ENCODE measurements at places on chromosomes 11 and 22. TPM values are rescaled to one million over a fixed set of nuclear protein-coding genes. Genes with fewer than 3 reads are reported as not detected.

DNA sequence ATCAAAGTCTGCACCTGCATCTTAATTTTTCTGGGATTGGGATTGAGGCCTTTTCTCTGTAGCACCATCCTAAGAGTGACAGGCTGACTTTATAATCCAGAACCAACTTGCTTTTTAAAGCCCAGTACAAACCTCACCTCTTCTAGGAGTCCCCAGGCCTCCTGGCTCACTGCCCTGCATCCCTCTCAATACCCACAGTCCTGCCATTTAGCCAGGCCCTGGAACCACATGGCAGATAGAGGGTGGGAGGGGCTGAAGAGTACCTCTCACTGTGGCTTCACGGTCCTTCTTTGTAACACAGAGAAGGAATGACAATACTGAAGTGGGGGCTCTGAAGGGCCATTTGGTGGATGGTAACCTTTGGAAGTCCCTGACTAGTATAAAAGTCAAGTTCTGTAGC, 63.5 kb upstream of the PHOX2A start:
- no peak for DNase-seq

- no peak for DNase-seq
Measured at GRCh38 chr22:31776231-31776630, 22.4 kb downstream of the DEPDC5 start.

GRCh38 chr22:39256186-39256552, 11.4 kb upstream of the PDGFB start:
- no peak for DNase-seq

GRCh38 chr22:40243891-40244290, 66.2 kb downstream of the TNRC6B start:
- no peak for DNase-seq

DNA sequence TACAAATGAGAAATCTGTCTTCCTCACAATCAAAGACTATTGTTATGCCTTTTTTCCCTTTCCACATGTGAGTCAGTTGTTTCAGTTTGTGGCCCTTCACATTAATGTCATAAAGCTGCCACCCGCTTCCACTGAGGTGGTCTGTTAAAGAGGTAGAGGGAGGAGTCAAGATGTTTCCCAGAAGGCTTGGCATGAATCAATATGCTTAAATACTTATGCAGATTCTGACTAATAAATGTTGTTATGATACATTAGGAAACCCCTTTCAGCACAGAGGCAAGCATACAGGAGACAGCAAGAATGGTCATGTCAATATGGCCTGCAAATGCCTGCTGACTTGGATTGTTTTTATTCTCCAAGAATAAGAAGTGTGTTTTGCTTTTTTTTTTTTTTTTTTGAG, 6.5 kb downstream of the RTN3 start:
- DNase-seq: no peak

DNA sequence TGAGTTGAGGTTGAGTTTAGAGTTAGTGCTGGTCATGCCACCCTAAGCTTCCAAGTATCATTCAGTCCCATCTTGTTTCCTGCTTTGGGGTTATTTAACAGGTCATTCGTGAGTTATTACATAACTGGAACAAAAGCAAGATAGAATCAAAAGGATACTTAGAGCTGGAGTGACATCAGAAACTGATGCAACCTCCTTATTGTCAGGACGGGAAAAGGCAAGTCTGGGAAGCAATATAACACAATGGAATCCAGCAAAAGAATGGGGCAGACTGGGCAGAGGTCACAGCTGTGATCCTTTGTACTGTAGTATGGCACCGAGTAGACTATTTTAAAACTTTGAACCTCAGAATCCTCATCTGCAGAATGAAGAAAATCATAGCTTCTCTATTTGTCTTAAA, 4.4 kb upstream of the PRSS23 start:
- no peak for DNase-seq

- no peak for DNase-seq
Measured at GRCh38 chr11:115455613-115456012, 48.6 kb downstream of the CADM1 start.

GRCh38 chr11:60118338-60118737, 29.9 kb downstream of the MS4A2 start:
- no peak for DNase-seq

DNA sequence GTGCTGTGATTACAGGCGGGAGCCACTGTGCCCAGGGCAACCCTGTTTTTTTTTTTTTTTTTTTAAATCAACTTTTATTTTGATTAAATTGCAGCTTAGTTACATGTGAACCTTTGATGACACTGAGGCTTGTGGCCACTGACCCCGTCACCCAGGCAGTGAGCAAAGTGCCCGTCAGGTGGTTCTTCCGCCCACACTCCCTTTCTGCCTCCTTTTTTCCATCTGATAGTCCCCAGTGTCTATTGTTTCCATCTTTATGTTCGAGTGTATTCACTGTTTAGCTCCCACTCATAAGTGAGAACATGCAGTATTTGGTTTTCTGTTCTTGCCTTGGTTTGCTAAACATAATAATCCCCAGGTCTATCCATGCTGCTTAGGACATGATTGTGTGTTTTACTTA, 110.9 kb upstream of the GRK3 start:
- DNase-seq: no peak

GRCh38 chr22:27416511-27417420, 384.8 kb downstream of the MN1 start:
- no peak for DNase-seq

GRCh38 chr11:69011624-69012091, 1.4 kb downstream of the MRGPRF start:
- DNase-seq: no peak

DNA sequence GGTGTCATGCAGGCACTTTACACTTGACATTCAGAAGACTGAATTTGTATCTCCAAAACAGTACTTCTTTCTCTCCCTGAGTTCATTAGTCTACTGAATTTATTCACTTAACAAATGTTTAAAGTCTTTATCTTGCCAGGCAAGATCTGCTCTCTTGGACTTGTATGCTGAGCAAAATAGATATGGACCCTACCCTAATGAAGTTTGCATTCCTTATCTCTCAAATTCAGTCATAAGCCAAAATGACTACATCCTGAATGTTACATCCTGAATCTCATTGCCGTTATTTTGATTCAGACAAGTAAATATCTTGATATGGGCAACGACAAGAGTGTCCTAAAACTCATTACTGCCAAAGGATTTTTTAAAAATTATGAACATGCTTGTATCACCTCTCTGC, 29.7 kb downstream of the FAR1 start:
- no peak for DNase-seq

GRCh38 chr22:40874016-40874415, 12.1 kb upstream of the DNAJB7 start:
- no peak for DNase-seq

DNA sequence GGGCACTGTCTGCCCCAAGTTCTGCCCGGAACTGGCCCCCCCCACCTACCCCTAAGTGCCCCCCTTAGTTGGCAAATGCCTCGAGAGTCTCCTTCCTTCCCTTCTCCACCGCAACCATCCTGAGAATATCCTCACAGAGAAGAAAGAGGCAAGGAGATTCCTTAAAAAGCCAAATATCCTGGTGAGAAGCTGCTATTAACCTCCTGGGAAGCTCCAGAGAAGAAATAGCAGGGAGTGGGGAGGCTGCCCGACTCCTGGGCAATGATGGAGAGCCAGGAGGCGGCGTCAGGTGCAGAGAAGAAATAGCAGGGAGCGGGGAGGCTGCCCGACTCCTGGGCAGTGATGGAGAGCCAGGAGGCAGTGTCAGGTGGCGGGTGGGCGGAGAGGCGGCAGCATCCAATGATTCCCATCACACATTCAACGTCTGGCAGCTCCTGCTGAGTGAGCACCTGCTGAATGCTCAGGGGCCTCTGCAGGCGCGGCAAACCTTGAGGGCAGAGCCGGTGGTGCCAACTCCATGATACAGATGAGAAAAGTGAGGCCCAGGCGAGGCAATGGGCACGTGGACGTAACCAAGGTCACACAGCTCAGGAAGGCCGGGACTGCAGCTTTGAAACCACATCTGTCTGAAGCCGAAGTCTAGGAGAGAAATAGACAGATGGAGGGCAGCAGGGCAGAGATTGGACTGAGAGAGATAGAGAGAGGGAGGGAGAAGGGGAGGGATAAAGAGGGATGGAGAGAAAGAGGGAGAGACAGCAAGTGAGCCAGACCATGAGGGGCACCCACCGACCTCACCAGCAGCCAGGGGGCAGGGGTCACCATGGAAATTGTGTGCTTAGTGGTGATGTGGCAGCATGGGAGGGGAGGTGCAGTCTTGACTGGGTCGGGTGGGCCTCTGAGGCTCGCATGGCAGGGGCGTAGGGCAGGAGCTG, 58.3 kb downstream of the CYTH4 start:
- DNase-seq: no peak

MPPED2 gene
- polyA plus RNA-seq: 22.0 TPM

OR51E2 gene
- polyA plus RNA-seq: 0.74 TPM

TESMIN gene
- polyA plus RNA-seq: 21.3 TPM

LRRN4CL gene
- 0.94 TPM for polyA plus RNA-seq

BRD1 gene
- polyA plus RNA-seq: 37.9 TPM

All from right renal pelvis (tissue), 4 donors.